ENCODE measurements at places on chromosomes 7 and 10. TPM values are rescaled to one million over a fixed set of nuclear protein-coding genes. Genes with fewer than 3 reads are reported as not detected.

The ZNF273 gene
- total RNA-seq, result 2.6 TPM

The CCDC3 gene
- 0.47 TPM for total RNA-seq

The POLR2J2 gene
- total RNA-seq, result 2.0 TPM

The DUS4L gene
- 3.0 TPM for total RNA-seq

Data from smooth muscle cell of the coronary artery (primary cell).